ENCODE measurements at places on chromosomes 6 and 20. TPM values are rescaled to one million over a fixed set of nuclear protein-coding genes. Genes with fewer than 3 reads are reported as not detected.

- DNase-seq, result no peak
These were observed 45.1 kb upstream of the TBX18 start for GRCh38 chr6:84809455-84809854.

Gene OTOR
- total RNA-seq, result not detected

DNA sequence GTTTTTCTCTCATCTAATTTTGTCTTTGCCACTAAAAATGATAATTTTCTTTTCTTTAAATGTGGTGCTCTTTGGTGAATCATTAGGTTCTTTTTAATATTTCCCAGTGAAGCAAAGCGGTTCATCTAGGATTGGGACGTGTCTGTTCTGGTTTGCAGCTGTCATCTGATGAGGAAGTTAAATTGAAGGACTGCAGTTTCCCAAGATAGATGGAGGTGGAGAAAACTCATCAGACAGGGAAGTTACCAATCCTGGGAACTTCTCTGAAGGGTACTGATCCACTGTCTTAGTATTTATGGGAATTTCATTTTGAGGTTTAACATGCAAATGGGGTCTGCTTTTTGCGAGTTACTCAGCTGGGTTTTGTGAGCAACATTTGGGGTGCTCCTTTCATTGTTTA lies 2.4 kb upstream of the AARS2 start:
- no peak for DNase-seq

GRCh38 chr6:107275330-107275865 lies 160.1 kb upstream of the BEND3 start:
- no peak for DNase-seq

- DNase-seq, result peak; percentile 91
These were observed 19.5 kb downstream of the ZNF311 start for GRCh38 chr6:28985462-28986164.

- no peak for DNase-seq
These were observed 67.3 kb downstream of the LY86 start for GRCh38 chr6:6655805-6656251.
